Memory B cell (primary cell): ENCODE measurements at places on chromosomes 3 and 15.

DNA sequence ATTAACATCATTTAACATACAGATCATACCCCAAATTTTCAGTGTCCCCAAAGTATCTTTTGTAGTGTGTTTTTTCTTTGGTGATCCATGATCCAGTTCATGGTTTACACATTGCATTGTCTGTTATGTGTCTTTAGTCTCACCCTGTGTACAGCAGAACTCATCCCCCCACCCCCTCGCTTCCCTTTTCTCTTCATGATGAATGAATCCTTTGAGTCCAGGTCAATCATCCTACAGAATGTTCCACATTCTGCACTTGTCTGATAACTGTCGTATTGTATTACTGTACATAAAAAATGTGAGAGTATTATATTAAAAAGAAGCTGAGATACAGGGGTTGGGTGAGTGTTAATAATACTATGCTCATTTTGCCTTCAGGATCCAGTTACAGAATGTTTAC lies 14.6 kb upstream of the NIT2 start:
- no peak overlapping the region for H3K27ac ChIP-seq
- DNase-seq, result no peak
- H3K36me3 ChIP-seq, result peaks cover 10% of the 10 kb centered on the region
- H3K4me3 ChIP-seq, result no peak overlapping the region
- H3K4me1 ChIP-seq, result peaks cover 4% of the 10 kb centered on the region

DNA sequence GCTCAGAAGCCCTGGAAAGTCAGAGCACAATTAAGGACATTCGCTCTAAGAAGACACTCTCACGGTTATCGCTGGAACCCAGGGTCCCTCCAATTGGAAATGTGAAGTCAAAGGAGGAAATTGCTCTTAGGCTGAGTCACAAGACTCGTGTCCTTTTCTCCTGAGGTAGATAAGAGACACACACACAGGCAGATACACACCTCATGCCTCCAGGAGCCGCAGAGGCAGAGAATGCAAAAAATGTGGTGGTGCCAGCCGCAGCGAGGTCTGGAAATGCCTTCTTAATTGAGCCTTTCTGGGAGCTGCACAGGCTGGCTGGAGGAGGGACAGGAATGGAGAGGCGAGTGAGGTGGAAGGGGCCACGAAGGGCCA lies 189.3 kb downstream of the OPA1 start:
- H3K27me3 ChIP-seq, result peaks cover 23% of the 10 kb centered on the region
- H3K4me1 ChIP-seq, result peaks cover 2% of the 10 kb centered on the region
- H3K27ac ChIP-seq, result no peak overlapping the region

- no peak for DNase-seq
- H3K27ac ChIP-seq, result no peak overlapping the region
- H3K4me3 ChIP-seq, result no peak overlapping the region
- no peaks in the 10 kb centered on the region for H3K36me3 ChIP-seq
- H3K4me1 ChIP-seq, result no peaks in the 10 kb centered on the region
- H3K27me3 ChIP-seq, result no peaks in the 10 kb centered on the region
These were observed 11.4 kb upstream of the RAB8B start for GRCh38 chr15:63178034-63178433.

DNA sequence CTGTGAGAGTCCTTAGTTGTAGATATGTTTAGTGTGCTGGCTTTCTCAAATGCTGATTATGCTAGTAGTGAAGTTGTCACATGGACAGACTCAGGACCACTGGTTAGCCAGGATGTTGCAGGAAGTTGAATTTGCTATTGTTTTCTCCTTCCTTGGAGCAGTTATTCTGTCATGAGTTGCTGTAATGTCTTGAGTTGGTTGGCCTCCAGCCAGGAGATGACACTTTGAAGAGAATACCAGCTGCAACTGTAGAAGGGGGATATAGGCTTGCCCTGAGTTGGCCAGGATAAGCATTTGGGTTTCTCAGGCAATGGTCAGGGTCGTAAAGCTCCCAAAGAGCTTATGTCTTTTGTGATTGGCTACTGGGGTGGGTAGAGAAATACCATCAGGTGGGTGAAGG lies 206.7 kb downstream of the ZNF621 start:
- no peaks in the 10 kb centered on the region for H3K4me1 ChIP-seq
- DNase-seq, result no peak
- H3K36me3 ChIP-seq, result peaks cover 24% of the 10 kb centered on the region
- H3K27ac ChIP-seq, result no peak overlapping the region
- peaks cover 1% of the 10 kb centered on the region for H3K27me3 ChIP-seq

GRCh38 chr3:182920515-182921084 lies 59.7 kb downstream of the DCUN1D1 start:
- H3K27me3 ChIP-seq, result no peaks in the 10 kb centered on the region
- no peak overlapping the region for H3K4me3 ChIP-seq
- no peak overlapping the region for H3K27ac ChIP-seq
- peaks cover 8% of the 10 kb centered on the region for H3K4me1 ChIP-seq

GRCh38 chr3:38522002-38522401 lies 25.9 kb downstream of the EXOG start:
- H3K4me1 ChIP-seq, result peaks cover 8% of the 10 kb centered on the region
- no peak overlapping the region for H3K4me3 ChIP-seq
- H3K27ac ChIP-seq, result no peak overlapping the region
- H3K27me3 ChIP-seq, result no peaks in the 10 kb centered on the region

DNA sequence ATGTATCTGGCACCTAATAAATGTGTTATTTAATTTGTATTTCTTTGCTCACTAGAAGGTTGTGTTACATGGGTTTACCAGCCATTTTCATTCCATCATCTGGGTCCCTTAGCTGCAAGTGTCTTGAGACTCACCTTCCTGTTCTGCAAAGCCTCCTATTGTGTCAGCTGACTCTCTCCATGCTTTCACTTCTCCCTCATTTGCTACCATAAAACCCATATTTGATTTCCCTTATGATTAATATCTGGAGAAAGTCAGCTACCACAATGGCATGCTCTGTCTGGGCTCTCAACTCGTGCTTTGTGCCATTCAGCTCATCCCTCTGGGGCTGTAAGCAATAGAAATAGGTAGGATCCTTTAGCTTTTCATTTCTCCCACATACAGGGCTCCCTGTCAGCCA lies 79.5 kb upstream of the EIF1B start:
- H3K27ac ChIP-seq, result no peak overlapping the region
- H3K4me3 ChIP-seq, result no peak overlapping the region
- peaks cover 10% of the 10 kb centered on the region for H3K4me1 ChIP-seq
- peaks cover 14% of the 10 kb centered on the region for H3K36me3 ChIP-seq
- H3K27me3 ChIP-seq, result no peaks in the 10 kb centered on the region
- DNase-seq, result no peak

- H3K27me3 ChIP-seq, result no peaks in the 10 kb centered on the region
- H3K36me3 ChIP-seq, result peaks cover 3% of the 10 kb centered on the region
- peak overlapping the region; percentile 25 for H3K27ac ChIP-seq
- H3K4me1 ChIP-seq, result peaks cover 5% of the 10 kb centered on the region
- peak; percentile 37 for DNase-seq
- H3K4me3 ChIP-seq, result no peak overlapping the region
These were observed 286.7 kb upstream of the TGFBR2 start for GRCh38 chr3:30319713-30320112.

DNA sequence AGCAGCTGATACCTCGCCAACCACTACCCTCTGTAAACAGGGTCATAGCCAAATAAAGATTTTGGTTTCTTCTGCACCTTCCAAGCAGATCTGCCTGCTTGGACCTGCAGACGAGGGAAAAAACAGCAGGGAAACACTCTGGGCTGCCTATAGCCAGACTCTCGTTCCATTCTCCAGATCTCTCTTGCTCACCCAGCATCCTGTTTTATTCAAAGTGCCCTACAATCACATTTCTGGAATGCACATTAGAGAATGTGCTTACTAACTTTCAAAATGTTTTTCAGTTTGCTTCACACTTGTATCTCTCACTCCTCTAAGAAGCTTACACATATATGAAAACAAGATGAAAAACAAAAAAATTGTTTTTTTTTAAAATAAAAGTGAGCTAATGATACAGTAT lies 71.4 kb downstream of the MLH1 start:
- no peak overlapping the region for H3K27ac ChIP-seq
- H3K4me3 ChIP-seq, result no peak overlapping the region
- DNase-seq, result no peak
- no peaks in the 10 kb centered on the region for H3K27me3 ChIP-seq

DNA sequence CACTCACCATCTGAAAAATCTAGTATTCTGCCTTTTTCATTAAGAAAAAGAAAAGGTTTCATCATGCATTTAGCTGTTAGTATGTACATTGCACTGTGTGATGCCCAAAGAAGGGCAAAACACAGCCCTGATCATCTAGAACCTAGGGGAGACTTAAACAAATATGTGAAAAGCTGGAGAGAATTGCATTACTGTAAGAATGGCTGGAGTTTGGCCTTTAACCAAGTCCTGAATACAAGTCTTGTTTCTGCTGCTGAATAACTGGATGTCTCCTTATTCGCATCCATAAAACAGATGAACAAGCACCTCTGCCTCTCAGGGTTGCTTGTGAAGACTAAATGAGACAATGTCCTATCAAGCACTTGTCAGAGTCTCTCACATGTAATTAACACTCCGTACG lies 233.4 kb upstream of the LRTM1 start:
- H3K4me3 ChIP-seq, result no peak overlapping the region
- H3K36me3 ChIP-seq, result no peaks in the 10 kb centered on the region
- no peak for DNase-seq
- H3K4me1 ChIP-seq, result no peaks in the 10 kb centered on the region
- H3K27me3 ChIP-seq, result peaks cover 3% of the 10 kb centered on the region

- DNase-seq, result no peak
- no peaks in the 10 kb centered on the region for H3K27me3 ChIP-seq
- no peak overlapping the region for H3K27ac ChIP-seq
- no peaks in the 10 kb centered on the region for H3K4me1 ChIP-seq
These were observed 806.3 kb downstream of the FHIT start for GRCh38 chr3:60444898-60445437.

DNA sequence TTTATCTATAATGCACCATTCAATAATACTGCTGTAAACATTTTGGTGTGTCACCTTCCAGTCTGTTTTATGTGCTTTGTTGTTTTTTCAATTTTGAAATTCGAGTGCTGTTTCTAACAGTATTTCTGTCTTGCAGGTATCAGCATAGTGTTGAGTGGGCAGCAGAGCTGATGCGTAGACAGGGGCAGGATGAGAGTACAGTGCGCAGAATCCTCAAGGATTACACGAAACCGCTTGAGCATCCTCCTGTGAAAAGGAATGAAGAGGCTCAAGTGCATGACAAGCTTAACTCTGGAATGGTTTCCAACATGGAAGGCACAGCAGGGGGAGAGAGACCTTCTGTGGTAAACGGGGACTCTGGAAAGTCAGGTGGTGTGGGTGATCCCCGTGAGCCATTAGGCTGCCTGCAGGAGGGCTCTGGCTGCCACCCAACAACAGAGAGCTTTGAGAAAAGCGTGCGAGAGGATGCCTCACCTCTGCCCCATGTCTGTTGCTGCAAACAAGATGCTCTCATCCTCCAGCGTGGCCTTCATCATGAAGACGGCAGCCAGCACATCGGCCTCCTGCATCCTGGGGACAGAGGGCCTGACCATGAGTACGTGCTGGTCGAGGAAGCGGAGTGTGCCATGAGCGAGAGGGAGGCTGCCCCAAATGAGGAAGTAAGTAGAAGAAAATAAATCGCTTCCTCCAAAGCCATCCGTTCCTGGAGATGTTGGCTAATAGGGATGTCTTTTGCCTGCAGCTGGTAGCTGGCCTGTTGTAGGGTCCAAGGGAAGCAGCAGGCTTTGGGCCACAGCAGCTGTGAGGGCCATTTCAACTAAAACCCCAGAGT lies 19.1 kb downstream of the TSEN2 start:
- no peak overlapping the region for H3K4me3 ChIP-seq
- no peaks in the 10 kb centered on the region for H3K4me1 ChIP-seq
- H3K36me3 ChIP-seq, result peaks cover 38% of the 10 kb centered on the region

- H3K4me1 ChIP-seq, result no peaks in the 10 kb centered on the region
- no peak overlapping the region for H3K27ac ChIP-seq
These were observed 205.9 kb downstream of the GABRG3 start for GRCh38 chr15:27176785-27177406.

DNA sequence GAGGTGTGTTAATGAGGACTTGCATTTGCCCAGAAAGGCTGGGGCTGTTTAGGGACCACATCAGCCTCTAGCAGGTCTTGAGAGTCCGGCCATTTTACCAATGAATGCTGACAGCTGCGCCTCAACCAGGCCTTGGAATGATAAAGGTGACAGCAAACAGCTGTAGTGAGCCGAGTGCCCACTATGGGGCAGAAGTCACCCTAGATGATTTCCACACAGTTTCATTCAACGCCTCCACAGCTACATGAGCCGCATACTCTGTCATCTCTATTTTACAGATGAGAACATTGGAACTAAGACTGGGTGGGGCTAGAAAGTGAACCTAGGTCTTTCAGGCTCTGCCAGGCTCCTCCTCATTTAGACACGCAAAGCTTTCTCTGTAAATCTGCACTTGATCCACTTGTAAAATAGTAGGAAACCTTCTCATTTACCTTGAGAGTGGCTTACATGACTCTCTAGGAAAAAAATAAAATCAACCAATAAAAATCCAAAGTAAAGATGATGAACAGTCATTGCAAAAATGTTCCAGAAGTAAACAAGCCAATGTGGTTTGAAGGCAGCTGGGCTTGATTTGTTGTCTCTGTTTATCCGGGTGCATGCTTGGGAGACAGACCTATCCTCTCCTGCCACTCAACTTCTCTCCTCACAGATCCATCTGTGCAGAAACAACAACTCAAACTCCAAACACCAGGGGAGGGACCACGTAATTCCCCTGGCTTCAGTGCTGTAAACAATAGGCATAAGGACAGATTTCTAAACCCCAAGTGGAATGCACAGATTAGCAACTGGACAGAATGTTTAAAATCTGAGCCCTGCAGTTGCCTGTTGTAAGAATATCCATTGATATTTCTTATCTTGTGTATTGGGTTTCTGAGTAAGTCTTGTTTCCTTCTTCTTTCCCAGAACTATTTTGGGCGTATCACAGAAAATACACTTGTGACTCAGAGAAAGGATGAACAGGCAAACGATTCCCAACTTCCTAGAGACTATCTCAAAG lies 31.5 kb upstream of the LDHAL6B start:
- no peaks in the 10 kb centered on the region for H3K27me3 ChIP-seq
- H3K4me1 ChIP-seq, result peaks cover 4% of the 10 kb centered on the region
- DNase-seq, result peak; percentile 30
- peaks cover 18% of the 10 kb centered on the region for H3K36me3 ChIP-seq
- H3K4me3 ChIP-seq, result no peak overlapping the region
- no peak overlapping the region for H3K27ac ChIP-seq

GRCh38 chr3:173399044-173399443 lies 1.5 kb downstream of the NLGN1 start:
- H3K27me3 ChIP-seq, result peaks cover 20% of the 10 kb centered on the region
- no peaks in the 10 kb centered on the region for H3K36me3 ChIP-seq
- H3K4me3 ChIP-seq, result no peak overlapping the region

- H3K36me3 ChIP-seq, result no peaks in the 10 kb centered on the region
- no peak for DNase-seq
- no peak overlapping the region for H3K27ac ChIP-seq
- H3K4me1 ChIP-seq, result no peaks in the 10 kb centered on the region
These were observed 82.0 kb downstream of the CHDH start for GRCh38 chr3:53764026-53764775.

- H3K36me3 ChIP-seq, result no peaks in the 10 kb centered on the region
- no peaks in the 10 kb centered on the region for H3K27me3 ChIP-seq
These were observed 22.7 kb upstream of the CD96 start for GRCh38 chr3:111519178-111519855.

DNA sequence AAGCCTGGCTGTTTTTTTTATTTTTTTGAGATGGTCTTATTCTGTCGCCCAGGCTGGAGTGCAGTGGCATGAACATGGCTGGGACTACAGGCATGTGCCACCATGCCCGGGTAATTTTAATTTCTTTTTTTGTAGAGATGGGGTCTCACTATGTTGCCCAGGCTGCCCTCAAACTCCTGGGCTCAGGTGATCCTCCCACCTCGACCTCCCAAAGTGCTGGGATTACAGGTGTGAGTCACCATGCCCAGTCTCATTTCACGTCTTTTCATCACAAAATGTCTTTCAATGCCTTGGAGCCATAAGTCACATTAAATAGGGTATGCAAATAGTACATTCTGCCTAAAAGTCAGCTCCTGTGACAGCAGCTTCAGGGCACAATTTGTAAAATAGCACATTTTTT lies 52.8 kb downstream of the SOX2 start:
- no peak overlapping the region for H3K27ac ChIP-seq
- H3K27me3 ChIP-seq, result peaks cover 2% of the 10 kb centered on the region
- H3K36me3 ChIP-seq, result no peaks in the 10 kb centered on the region
- H3K4me3 ChIP-seq, result no peak overlapping the region
